ENCODE measurements at places on chromosomes 5 and 9. TPM values are rescaled to one million over a fixed set of nuclear protein-coding genes. Genes with fewer than 3 reads are reported as not detected.
A peak's percentile ranks its signal among the peaks of the same experiment; 100 is the strongest.

- DNase-seq, result no peak
Observed at GRCh38 chr5:26700759-26701384, 337.5 kb downstream of the CDH9 start.

DNA sequence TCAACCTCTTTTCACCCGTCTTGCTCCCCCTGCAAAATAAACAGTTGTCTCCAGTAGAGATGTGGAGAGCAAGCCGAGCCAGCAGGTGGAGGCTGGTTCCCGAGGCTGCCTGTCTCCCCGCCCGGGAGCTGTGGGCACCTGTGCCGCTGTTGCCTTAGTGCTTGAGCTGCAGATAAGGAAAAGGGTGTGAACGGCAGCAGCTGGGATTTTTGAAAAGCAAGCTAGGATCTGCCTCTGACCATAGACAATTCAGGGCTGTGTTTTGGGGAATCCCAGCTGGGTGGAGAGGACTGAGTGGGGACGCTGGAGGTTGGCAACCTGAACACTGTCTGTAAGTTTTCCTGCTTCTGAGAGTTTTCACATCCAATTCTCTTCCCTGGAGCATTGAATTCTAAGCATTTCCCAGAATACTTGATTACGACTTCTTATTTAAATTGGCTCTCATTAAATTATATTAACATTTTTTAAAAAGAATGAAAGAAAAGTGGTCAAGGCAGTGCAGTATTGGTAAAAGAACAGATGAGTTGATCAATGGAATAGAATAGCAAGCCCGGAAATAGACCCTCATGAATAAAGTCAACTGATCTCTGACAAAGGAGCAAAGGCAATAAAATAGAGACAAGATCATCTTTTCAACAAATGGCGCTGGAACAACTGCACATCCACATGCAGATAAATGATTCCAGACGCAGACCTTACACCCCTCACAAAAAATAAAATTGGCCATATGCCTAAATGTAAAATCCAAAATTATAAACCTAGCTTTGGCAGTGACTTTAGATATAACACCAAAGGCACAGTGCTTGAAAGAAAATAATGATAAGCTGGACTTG, 9.7 kb downstream of the WNK2 start:
- no peak for DNase-seq

GRCh38 chr5:7218141-7218540, 177.8 kb upstream of the ADCY2 start:
- DNase-seq, result no peak

GRCh38 chr5:41406424-41406823, 104.0 kb downstream of the PLCXD3 start:
- DNase-seq, result no peak

DNA sequence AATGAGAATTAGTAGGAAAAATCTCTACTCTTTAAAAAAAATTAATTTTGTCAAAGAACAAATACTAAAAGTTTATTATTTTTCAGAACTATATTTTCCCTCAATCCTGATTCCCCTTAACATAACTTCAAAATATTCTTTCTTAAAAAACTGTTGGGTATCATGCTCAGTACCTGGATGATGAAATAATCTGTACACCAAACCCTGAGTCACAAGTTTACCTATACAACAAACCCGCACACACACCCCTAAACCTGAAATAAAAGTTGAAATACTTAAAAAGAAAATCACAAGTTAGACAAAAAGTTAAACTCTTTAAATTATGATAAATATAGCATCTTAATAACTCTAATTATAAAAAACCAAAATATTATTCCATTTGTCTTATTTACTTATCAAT, 812.3 kb downstream of the MAT2B start:
- no peak for DNase-seq

DNA sequence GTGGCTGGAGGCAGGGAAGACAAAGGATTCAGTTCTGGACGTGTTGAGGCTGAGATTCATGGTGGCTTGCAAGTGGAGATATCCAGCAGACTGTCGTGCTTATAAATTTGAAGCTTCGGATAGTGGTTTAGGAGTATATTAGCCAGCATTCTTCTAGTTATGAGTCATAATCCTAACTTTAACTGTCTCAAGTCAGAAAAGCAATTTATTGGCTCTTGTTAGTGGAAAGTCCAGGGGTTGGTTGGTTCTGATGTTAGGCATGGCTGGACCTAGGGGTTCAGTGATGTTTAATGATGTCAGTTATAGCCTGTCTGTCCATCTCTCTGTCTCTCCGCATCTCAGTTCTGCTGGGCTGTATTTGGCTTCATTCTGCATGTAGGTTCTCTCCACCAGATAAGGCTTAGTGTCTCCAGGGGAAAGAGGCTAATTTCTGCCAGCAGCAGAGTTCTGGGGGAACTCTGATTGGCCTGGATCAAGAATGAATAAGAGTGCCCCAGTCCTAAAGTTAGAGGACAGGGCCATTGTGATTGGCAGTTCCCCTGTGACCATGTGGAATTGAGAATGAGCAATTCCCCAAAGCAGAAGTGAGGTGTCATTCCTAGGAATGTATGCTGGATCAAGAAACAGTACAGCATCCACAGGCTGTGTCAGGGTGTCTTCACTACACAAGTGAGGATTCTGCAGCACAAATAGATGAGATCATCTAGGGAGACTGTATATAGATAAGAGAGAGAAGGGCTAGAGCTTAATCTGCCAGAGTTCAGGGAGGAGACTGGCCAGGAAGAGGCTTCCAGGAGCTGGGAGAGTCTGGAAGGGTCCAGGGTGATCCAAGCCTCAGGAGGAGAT, 72.9 kb upstream of the SHB start:
- DNase-seq, result no peak

GRCh38 chr5:157390551-157391297, 69.3 kb upstream of the NIPAL4 start:
- no peak for DNase-seq

- no peak for DNase-seq
Observed at GRCh38 chr5:167716126-167716775, 575.2 kb upstream of the WWC1 start.

- no peak for DNase-seq
Observed at GRCh38 chr9:77588271-77588937, 59.7 kb downstream of the GNA14 start.

DNA sequence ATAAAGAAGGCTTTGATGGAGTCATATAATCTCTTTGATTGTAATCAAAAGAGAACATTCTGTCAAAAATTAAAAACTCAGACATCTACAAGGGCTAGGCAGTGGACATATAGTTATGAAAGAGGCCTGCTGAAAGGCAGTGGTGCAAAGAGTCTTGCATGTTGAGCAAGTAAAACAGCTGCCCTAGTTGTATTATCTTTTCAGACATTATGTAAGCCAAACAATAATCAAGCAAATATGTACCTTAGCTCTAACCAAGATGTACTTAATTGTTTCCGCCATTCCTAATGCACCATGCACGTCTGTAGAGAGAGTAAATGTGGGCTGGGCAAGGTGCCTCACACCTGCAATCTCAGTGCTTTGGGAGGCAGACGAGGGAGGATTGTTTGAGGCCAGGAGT, 14.3 kb downstream of the GAPT start:
- DNase-seq, result no peak

DNA sequence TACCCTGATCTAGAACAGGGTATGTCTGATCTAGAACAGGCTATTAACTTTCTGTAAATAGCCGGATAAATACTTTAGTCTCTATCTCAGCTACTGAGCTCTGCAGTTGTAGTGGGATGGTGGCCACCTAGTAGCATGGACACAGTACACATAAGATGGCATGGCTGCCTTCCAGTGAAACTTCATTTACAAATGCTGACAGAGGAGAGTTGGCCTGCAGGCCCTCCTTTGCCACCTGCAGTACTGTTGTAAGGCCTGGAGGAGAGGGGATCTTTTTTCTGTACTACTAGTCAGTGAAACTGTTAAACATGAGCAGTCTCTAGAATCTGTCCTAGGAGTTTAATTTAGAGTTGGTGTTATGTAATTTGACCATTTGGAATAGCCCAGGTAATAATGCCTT, 86.0 kb downstream of the TRIO start:
- no peak for DNase-seq

GRCh38 chr5:168925160-168925559, 346.0 kb upstream of the PANK3 start:
- DNase-seq, result no peak

DNA sequence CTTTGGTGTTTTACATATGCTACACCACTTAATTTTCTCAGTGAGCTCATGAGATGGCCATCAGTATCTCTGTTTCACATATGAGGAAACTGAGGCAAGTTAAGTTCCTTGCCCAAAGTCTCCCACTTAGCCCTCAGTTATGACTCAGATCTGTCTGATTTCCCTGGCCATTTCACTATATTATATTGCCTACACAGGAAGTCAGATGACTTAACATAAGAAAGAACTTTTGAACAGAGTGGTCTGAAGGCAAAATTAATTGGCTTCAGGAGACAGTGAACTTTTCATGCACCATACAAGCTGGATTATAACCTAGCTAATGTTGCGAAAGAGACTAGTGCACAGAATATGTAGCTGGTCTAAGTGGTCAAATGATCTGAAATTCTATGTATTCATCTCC, 221.6 kb downstream of the NFIB start:
- no peak for DNase-seq

GRCh38 chr5:4643190-4643589, 496.9 kb upstream of the ADAMTS16 start:
- DNase-seq, result no peak

GRCh38 chr9:38305582-38305981, 86.9 kb upstream of the ALDH1B1 start:
- no peak for DNase-seq

DNA sequence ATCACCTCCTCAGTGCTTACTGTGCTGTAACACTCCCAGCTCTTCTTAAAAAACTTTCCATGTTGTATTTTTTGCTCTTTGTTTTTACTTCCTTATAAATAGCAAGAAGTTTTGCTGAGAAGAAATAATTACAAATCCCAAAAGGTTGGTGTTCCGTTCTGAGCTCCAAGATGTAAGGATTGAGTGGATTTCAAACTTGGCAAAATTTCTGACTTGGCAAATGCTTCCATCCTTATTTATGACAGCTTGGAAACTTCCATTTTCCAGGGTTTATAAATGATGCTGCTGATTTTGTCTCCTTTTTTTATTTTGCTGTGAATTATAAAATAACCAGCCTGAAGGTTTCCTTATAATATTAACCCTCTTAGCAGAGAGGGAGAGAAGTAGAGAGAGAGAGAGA, 151.9 kb downstream of the NTRK2 start:
- DNase-seq, result no peak

DNA sequence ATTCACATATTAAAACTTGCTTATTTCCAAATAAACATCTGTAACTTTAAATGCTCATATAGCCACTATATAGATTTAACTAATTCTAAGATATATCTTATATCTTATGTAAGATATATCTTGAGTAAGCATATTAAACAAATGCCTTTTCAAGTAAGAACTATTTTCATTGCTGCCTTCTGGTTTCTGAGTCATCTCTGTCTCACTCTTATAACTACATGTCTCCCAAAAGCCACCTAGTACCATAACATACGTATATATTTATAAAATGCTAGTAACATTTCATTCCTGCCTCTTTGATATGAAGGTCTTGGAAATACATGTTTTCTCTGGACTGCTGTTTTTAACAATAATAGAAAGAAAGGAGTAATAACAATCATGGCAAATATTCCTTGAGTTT, 429.5 kb downstream of the DTWD2 start:
- no peak for DNase-seq

DNA sequence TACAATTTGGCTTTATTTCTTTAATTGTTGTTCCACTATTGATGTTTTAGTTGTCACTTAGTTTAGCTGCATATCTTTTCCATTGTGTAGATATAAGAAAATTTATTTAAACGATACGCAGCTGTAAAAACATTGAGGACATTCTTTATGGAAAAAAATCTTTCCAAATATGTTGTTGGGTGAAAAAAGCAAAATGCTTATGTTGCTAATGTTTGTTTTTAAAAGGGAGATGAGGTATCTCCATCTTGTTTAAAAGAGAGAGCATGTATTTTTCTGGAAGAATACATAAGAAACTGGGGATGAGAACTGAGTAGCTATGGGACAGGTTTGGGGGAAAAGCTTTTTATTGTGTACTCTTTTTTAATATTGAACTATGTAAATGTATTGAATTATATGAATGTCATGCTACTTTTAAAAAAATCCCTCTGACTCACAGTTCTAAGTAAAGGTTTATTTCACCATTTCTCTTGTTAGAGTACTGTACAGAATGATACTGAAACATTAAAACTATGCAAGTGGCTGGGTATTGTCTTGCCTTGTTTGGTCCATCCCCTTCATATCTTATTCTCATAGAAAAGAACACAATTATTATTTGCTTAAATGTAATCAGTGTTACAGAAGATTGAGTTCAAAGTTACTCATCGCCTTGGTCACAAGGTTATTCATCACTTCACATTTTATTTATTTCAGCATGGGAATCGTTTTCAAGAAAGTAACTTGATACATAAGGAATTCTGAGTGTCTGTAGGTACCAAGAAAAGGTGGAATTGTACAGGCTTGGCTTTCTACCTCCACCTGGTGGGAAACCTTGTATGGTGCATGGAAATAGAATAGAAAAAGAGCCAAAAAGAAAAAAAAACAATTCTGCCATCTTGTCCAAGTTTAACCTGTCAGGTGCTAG, 85.8 kb downstream of the RIC1 start:
- peak; percentile 22 for DNase-seq

- DNase-seq, result no peak
Observed at GRCh38 chr5:96909003-96909402, 26.9 kb upstream of the LNPEP start.

- no peak for DNase-seq
Observed at GRCh38 chr5:17448877-17449276, 49.2 kb upstream of the TAF11L2 start.

GRCh38 chr5:72572236-72572765, 65.1 kb upstream of the ZNF366 start:
- no peak for DNase-seq

DNA sequence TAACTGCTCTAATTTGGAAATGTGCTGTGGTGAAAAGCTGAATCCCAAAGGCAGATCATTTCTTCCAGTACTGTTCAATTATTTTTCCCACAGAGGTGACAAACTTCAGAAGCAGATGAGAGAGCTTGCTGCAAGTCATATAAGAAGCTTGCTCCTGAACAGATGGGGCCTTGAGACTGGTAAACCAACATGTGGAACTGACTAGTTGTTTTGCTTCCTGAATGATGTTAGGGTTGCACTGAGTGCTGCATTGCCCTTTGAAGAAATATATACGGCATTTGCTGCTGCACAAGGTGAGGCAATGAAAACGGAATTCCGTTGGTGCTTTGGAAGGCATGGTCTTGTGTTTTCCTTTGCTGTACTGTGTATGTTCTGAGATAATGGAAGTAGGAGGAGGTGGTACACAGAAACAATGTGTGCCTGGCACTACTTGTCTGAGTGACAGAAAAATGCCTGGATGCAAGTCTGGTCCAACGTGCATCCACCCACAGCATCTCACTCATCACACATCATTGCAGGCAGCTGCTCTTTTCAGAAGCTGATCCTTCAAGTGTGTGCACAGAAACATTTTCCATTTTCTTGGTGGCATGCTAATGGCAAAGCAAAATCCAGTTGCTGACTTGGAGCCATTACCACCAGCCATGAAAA, 76.9 kb downstream of the ANKH start:
- no peak for DNase-seq

- no peak for DNase-seq
Observed at GRCh38 chr9:133534346-133535291, at the start of gene ADAMTSL2. TSS of gene ADAMTSL2 (plus strand) at chr9:133534704. CDS start at chr9:133536713, 2,009 bp downstream.

Gene CYFIP2
- total RNA-seq, result 681 TPM

Gene TNFSF8
- 1.9 TPM for total RNA-seq

Gene ZNF608
- total RNA-seq, result 17.4 TPM

Gene MIGA2
- total RNA-seq, result 71.6 TPM

Gene NUTM2G
- not detected for total RNA-seq

Gene SLC25A48
- total RNA-seq, result not detected

Gene SEMA5A
- not detected for total RNA-seq

Gene PTGES
- not detected for total RNA-seq

Gene ZNF189
- 25.7 TPM for total RNA-seq

Gene TOR2A
- 15.8 TPM for total RNA-seq

Gene DNAH5
- not detected for total RNA-seq

Gene ZNF354C
- 9.5 TPM for total RNA-seq

All from B cell (primary cell).